ENCODE measurements at places on chromosomes 6 and 20.
A peak's percentile ranks its signal among the peaks of the same experiment; 100 is the strongest.

DNA sequence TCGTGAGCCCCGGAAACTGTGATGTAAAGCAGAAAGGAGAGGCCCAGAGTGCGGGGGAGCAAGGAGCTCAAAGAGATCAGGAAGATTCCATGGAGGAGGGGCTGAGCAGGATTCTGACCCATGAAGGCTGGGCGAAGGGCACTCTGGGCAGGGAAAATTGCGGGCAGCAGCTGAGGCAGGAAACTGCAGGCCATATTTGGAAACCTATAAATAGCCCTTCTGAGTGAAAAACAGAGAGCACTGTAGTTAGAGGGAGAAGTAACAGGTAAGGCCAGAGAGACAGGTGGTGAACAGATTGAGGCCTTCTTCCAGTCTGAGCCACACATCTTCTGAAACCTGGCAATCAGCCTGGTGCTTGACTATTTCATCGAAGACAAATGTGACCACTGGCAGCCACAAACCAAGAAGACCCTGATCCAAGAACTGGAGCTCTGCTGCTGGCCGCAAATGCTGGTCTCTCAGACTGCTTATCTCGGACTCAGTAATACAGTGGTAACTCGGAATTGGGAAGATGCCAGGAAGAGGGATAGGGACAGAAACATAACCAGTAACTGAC is 14.1 kb upstream of the BEND3 start:
- no peak for DNase-seq

DNA sequence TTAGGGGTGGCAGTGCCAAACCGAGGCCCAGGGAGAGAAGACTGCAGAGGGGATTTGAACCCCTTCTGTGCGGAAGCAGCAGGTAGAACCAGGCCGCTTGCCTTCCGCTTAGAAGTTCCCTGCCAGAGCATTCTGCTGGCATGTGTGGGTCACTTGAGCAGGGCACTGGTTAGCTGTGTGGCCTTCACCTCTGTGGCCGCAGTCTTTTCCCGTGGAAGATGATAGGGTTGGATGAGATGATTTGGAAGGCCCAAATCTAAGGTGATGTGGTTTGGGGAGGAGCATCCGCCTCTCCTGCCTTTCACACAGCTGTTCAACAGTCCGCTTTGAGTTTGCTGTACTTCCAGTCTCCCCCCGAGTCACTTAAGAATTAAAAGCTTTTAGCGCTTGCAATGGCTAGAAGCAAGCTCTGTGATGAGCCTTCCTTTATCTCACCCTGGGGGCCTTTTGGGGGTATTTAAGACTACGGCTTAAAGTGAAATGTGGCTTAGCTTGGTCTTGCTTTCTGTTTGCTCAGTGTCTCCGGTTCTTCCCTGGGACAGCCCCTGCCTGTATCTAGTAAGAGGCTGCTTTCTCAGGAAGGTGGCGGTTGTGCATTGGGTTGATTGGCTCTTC is 743 bp downstream of the CMTR1 start:
- DNase-seq = no peak

DNA sequence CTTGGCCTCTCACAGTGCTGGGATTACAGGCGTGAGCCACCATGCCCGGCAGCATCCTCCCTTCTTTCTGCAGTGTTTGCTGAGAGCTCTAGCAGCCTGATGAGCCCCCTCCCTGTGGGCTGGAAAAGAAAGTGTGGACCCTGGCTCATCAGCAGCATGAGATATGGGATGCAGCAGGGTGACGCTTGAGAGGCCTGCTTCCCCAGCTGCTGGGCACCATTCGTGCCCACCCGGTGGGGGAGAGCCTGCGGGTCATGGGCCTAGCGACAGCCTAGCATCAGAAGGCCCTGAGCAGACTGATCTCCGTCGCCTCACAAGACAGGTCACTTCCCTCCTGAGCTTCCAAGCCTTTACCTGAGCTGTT is 16.0 kb upstream of the CCDC167 start:
- DNase-seq = no peak

DNA sequence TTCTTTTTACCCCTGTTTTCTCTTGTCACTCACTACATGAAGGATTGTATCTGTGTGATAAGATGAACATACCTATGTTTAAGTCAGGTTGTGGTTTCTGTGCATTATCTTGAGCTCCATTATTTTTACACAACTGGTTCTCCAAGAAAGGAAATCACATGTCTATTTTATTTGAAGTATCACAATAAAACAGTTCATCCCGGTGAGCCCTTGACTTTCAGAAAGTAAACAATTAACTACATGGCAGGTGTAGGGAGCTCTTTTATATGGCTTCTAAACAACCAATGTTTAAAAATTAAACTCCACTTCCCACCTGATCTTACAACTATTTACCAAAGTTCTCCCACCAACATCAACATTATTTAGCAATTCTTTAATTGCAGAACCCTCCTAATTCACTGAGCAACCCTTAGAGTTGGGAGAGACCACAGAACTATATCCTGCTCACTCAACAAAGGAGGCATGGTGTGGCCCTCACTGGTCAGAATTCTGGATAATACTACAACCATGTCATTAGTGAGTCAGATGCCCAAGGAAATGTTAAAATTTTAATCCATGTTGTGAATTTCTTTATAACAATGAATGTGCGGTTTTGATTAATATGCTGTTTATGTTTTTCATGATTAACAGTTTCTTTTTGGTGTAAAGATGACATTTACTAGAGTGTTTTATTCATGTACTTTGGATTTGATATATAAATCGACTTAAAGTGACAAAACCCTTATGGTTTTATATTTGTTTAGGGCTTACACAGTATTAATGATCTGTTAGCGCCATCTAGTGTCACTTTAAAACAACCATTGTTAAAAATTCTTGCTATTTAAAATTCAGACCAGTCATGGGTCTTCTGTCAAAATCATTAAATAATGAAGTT is 50.0 kb upstream of the SCGN start:
- no peak for DNase-seq

- no peak for DNase-seq
Measured at GRCh38 chr6:38064431-38064830, 244.9 kb downstream of the ZFAND3 start.

DNA sequence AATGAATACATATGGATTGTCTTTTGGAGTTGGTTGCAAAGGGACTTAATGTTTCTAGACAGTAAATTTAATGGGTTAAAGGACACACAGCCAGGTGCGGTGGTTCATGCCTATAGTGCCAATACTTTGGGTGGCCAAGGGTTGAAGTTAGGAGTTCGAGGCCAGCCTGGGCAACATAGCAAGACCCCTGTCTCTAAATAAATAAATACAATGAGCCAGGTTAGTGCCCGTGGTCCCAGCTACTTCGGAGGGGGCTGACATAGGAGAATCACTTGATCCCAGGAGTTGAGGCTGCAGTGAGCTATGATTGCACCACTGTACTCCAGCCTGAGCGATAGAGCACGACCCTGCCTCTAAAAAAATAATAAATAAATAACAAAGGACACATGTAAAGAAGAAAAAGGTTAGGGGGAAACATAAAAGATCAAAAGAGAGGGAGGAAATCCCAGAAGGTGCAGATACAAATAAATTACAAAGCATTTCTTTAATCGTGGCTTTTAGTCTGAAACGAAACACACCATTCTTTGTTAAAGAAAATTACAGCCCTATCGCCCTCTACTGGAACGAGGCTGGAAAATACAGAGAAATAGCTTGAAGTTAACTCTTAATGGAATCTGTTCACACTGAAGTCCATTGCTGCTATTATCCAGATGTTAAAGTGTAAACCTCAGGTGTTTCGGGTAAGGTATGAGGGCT is 42.6 kb upstream of the SCML4 start:
- peak; percentile 52 for DNase-seq

DNA sequence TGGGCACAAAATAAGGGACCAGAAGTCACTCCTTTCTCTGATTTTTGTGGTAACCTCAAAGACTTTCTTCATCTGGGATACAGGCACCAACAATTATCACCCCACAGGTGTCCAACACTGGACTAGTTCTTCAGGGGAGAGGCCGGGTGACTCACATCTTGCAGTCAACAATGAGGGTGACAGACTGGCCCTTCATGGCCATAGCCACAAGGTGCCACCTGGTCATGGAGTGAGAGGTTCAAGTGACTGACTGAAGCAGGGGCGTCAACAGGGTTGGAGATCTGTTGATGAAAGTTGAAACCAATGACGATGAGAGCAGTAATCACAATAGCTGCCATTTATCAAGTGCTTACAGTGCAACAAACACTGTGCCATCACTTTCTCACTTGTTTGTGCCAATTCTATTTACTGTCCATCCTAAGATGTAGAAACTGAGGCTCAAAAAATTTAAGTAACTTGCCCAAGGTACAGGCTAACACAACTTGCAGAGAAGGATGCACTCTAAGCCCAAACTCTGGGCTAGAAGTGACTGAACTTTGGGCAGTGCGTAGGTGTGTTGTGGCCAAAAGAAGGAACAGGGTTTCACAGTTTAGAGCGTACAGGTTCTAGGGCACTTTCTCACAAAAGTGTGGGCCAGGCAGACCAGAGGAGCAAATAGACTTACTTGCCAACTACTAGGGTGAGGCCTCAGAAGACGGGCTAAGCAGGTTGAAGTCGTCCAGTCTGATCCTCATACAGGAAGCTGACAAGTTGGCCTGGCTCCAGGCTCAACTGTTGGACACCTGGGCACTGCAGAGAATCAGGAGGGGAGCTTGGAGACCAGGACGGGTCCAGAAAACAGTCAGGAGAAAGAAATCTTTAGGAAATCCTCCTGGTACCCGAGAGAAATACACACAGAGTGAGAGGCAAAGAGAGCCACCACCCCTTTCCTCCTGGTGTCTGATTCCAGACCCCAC is 30.4 kb downstream of the HLA-DPB1 start:
- no peak for DNase-seq

DNA sequence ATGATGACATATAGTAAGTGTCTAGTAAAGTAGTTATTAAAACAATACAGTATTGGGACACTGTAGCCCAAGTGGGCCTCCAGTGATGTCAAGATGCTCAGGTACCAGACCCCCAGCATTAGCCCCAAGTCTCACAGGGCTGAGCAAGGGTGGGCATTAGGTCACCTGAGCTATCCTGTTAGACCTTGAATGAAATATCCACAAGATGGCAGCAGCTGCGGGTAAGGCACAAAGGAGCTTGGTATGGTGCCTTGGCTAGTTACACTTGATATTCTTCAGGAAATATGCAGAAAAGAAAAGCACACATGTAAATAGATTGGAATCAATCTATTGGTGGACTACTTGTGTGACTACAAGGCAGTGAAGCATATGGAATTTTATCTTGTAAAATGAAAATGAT is 701.8 kb upstream of the ADGRB3 start:
- DNase-seq = no peak

Data from frontal cortex (tissue), 4 donors.